ENCODE measurements at places on chromosomes 6 and 20.

DNA sequence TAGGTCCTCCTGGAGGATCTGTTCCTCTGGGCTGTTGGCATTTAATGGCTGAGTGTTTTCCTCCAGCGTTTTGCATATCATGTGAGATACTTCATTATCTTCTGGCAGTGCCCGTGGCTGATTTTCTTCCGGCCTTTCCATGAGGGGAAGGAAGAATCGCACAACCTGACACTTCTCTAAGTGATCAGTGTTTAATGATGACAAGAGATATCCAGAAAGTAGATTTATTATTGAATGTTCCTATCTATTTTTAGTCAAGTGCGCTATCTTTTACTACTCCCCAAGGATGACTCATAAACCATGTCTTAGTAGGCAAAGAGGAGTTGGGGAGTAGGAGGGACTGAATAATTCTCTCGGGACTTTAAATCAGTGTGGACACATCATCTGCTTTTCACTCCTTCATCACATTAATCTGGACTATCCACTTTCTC is 149.7 kb downstream of the PLCB4 start:
- peak; percentile 6 for DNase-seq

DNA sequence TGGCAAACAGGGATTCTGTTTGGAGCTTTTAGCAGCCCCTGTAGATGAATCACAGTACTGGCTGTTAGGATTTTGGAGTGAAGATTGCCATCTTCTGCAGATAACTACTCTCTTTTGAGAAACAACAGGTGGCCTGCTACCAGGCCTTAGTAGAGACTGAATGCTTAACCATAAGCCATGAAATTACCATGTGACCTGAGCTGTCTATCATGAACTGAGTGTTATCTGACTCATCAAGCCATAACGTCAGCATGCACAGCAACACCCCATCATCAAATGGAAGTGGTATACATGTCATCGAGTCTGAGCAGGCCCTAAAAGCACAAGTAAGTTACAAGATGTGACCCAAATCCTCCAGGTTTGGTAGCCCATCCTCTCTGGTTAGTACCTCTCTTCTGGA is 132.6 kb downstream of the GPR63 start:
- DNase-seq, result no peak

- no peak for DNase-seq
Observed at GRCh38 chr6:71745525-71745924, 140.8 kb upstream of the RIMS1 start.

- DNase-seq, result no peak
Observed at GRCh38 chr6:145626857-145627256, 108.5 kb downstream of the EPM2A start.

- DNase-seq, result no peak
Observed at GRCh38 chr6:161064915-161065314, 73.3 kb downstream of the MAP3K4 start.

DNA sequence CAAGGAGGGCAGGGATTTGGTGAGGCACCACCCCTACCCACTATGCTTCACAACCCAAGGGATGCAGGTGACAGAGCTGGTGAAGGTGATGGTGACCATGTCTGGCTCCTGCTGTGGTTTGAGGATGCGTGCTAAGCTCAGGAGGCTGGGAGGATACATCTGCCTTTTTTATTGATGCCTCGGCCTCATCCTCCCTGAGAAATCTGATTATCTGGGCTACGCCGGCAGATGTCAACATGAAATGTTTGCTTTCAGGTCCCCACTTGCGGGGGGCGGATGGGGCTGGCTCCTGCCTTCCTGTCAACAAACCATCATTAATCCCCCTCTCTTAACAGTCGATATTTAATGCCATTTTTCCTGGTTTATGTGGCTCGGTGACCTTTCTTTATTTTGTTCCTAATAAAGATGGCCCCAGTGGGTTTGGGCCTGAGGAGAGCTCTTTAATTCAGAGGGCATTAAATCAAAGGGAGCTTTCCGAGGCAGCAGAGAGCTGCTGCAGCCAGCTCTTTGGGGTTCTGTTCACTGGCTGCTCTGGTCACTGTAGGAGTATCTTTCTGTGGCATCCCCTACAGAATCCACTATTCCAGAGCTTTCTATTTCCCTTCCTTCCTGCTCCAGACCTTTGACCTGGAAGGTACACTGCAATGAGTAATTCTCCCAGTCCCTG is 33.5 kb upstream of the LRFN2 start:
- DNase-seq, result no peak

DNA sequence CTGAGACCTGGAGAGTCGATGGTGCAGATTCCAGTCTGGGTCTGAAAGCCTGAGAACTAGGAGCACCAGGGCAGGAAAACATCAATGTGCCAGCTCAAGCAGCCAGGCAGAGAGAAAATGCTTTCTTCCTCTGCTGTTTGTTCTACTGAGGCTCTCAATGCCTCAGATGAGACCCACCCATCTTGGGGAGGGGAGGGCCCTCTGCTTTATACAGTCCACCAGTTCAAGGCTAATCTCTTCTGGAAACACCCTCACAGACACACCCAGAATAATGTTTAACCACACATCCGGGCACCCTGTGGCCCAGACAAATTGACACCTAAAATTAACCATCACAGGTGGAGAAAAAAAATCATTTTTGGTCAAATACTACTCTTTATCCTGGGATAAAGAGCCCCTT is 89.3 kb upstream of the SLC22A23 start:
- DNase-seq, result no peak

- peak; percentile 65 for DNase-seq
Observed at GRCh38 chr20:43187476-43188233, 2.1 kb downstream of the PTPRT start.

DNA sequence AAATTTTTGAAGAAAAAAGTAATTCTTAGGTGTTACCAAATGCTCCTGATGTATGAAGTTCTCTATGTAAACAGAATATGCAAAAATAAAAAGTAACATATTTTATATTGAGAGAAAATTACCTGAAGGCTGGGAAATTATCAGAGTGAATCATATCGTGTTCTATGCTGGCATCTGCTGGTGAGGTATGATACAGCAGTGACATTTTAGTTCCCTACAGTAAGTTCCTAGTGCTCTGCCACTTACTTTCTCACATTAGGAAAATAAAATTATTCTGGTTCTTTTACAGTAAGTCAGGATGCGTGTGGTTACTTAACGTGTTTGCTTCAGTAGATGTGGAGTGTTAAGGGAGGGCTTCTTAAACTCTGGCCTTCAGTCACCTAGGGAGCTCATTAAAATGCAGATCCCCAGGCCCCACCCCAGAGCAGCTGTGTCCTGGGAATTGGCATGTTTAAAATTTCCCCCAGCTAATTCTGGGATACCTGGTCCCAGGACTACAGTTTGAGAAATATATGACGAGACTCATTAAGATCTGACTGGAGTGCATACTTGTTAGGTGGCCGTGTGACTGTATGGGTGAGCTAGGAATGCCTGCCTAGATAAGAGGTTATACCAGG is 3.2 kb downstream of the ACTR5 start:
- no peak for DNase-seq

DNA sequence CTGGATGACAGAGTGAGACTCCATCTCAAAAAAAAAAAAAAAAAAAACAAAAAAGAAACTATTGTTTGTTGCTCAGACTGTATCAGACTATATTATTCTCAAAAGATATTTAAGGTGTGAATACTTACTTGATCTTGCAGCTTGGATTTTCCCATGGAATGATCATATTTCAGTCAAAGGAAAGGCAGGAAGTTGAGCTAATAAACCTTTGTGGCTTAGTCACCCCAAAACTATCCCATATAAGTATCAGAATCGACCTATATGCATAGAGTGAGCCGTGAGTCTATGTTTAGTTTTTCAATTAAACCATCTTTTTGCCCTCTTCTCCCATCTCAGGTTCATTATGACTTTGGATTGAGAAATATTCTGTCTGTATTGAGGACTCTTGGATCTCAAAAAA is 152.6 kb downstream of the DNAH8 start:
- DNase-seq, result no peak

- DNase-seq, result no peak
Observed at GRCh38 chr6:132401618-132402285, 477 bp upstream of the MOXD1 start.

DNA sequence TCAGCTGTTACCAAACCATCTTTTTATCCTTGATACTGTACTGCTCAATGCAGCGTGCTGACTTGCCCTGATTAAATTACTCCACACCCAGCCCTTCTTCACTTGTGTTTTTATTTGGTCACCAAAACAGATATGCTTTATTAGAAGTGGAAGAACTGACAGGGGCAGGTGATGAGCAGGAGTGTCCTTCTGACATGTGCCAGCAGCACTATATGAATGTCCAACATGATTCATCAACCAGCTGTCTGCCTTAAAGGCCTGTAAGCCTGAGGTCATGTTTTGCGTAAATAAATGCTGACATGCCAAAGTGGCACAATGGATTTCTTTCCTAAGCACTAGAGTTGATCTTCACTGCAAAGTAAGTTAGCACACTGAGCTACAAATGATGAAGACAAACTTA is 15.4 kb downstream of the POPDC3 start:
- DNase-seq, result no peak

DNA sequence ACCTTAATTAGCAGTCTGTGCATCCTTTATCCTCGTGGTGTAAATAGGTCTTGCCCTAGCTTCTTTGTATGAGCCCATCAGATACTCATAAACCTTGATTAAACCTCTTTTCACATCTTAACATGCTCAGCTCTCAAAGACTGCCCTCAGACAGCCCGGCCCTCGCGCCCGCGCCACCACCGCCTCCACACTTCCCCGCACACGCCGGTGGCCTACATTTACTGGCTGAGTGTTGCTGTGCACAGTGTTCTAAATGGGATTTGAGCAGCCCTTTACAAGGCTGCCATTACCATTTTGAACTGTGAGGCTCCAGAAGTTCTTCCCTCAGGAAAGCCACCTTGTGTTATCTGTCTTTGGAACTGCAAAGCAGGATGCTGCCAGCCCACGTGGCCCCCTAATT is 63.0 kb upstream of the INSM1 start:
- no peak for DNase-seq

GRCh38 chr6:106486236-106486635 is 125.7 kb downstream of the CRYBG1 start:
- no peak for DNase-seq

DNA sequence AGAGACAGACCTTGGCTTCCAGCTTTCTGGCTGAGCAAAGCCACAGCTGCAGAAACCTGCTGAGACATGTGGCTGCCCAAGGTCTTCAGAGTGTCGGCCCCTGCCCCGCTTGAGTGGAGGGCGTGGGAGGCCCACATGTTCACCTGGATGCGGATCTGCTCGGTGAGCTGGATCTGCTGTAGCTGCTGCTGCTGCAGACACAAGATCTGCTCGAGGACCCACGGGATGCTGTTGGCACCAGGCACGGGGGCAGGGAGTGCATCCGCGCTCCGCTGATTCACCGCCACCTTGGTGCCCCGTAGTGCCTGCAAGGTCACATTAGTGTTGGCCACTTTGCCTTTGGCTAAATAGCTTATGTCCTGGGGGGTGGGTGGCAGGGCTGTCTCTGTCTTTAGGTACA is 10.7 kb downstream of the SALL4 start:
- DNase-seq, result no peak

GRCh38 chr20:52752023-52752422 is 220.1 kb upstream of the TSHZ2 start:
- DNase-seq, result no peak

- DNase-seq, result no peak
Observed at GRCh38 chr6:134898575-134898974, 51.3 kb downstream of the ALDH8A1 start.

DNA sequence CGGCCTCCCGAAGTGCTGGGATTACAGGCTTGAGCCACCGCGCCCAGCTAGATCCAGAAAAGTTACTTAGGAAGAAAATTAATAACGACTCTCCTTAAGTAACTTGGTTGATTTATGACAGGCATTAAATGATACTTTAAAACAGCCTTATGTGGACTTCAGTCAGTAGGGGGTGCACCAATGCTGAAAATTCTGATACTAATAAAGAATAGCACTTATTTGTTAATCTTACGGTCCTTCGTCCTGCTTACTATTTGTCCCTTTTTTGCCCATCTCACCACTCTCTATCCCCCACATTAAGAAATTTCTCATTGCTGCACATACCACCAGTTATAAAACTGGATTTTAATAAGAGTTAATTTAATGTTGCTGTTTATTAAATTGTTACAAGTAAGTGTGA is 12.7 kb upstream of the PRELID3B start:
- no peak for DNase-seq

- no peak for DNase-seq
Observed at GRCh38 chr6:167735951-167736288, 90.8 kb upstream of the AFDN start.

GRCh38 chr6:118397671-118398465 is 150.2 kb upstream of the PLN start:
- DNase-seq, result no peak

DNA sequence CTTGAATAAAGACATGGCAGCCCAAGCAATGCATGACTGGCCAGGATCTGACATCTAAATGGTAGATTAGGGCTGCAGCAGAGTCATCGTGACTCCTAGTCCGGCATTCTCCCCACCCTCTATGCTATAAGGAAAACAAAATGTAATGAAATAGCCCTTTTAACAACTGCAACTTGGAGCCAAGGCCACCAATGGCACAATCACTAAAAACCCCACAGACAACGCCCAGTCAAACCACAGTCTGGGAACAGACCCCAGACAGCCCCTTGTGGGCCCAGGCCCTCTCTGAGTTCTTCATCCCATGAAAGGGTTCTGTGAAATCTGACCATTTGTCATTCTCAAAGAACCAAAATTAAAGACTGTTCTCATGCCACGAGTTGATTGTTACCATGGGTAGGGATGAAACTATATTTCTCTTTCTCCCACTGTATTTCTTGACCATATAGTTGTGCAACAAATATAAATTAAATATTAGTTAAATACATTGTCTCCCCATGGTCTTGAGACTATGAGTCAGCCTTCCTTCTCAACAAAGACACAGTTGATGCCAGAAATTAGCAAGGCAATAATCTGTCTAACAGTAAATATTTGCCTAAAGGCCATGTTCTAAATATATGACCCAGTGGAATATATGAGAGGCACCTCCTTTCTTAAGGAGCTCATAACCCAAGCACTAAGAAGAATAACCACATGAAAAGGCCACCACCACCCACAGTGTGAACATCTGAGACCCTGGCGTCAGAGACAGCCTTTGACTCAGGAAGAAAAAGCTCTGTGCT is 85.6 kb upstream of the SSTR4 start:
- no peak for DNase-seq

DNA sequence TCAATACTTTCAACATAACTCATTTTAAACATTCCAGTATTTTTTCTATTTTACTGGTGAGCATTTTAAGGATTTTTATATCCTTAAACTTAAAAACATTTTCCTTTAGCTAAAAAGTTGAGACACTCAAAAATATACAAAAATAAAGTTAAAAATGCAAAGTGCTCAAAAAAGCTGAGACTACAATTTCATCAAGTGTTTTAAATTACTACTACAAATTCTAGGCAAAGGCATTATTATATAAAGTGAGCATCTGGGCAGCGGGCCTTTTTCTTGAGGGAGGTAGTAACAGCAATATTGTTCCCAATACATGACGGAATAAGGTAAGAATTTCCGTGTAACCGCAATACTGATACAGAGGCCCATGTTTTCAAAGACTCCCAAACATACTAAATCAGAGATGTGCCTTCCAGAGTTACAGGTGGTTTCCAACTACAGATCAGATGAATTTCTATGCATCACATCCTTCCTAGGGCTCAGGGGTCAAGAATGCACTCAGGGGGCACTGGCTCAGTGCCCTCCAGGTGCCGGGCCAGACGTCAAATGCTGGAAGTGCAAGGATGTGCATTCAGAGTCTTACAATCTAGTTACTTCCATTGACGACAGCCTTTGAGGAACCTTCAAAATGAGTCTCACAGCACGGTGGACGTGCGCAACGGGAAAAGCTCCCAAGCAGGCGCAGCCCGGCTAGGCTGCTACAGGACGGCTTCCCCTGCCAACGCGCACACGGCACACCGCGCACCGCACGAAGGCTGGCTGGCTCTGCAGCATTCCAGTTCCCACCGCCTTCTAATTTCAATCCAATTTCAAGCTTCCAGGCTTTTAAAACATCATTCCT is 1.7 kb downstream of the PHF10 start:
- peak; percentile 9 for DNase-seq
